ENCODE measurements at places on chromosomes 7 and 10. TPM values are rescaled to one million over a fixed set of nuclear protein-coding genes. Genes with fewer than 3 reads are reported as not detected.

GRCh38 chr10:49099046-49099445 lies 16.3 kb downstream of the VSTM4 start:
- H3K36me3 ChIP-seq, result no peaks in the 10 kb centered on the region
- H3K27me3 ChIP-seq, result peaks cover 64% of the 10 kb centered on the region
- DNase-seq, result peak; percentile 21
- H3K4me1 ChIP-seq, result no peaks in the 10 kb centered on the region
- H3K4me3 ChIP-seq, result no peak overlapping the region

GRCh38 chr7:124032369-124033094 lies at the start of gene TMEM229A:
TMEM229A (minus strand) TSS chr7:124033067; CDS start chr7:124033003, 64 bp downstream.
- no peaks in the 10 kb centered on the region for H3K27me3 ChIP-seq
- no peaks in the 10 kb centered on the region for H3K36me3 ChIP-seq
- no peak for DNase-seq
- no peak within 1 kb of the TSS for H3K27ac ChIP-seq
- H3K4me3 ChIP-seq, result no peak within 1 kb of the TSS

GRCh38 chr7:136293272-136293671 lies 316.1 kb upstream of the MTPN start:
- H3K4me3 ChIP-seq, result no peak overlapping the region
- no peak for DNase-seq
- H3K36me3 ChIP-seq, result no peaks in the 10 kb centered on the region
- no peak overlapping the region for H3K27ac ChIP-seq
- no peaks in the 10 kb centered on the region for H3K27me3 ChIP-seq

GRCh38 chr10:47306387-47307210 lies 6.6 kb downstream of the GDF10 start:
- H3K4me3 ChIP-seq, result no peak overlapping the region
- no peaks in the 10 kb centered on the region for H3K36me3 ChIP-seq
- H3K27ac ChIP-seq, result no peak overlapping the region
- peaks cover 12% of the 10 kb centered on the region for H3K4me1 ChIP-seq
- no peak for DNase-seq

DNA sequence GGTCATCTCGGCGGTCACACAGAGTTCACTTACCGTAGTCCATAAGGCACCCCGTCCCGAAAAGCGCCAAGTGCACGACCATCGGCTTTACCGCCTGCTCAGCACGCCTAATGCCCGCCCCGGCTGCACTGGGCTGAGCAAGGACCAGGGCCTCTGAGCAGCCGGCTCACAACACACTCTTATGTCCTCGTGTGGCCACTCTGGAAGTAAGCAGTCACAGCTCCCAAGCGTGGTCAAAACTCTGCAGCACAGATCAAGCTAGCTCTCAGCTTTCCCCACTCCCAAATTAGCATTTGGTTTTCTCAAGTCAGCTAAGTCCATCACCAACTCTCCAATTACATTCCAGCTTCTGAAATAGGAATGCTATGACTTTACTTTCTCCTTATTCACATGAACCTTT lies 57.7 kb downstream of the MAD1L1 start:
- H3K36me3 ChIP-seq, result no peaks in the 10 kb centered on the region
- no peak for DNase-seq
- H3K4me3 ChIP-seq, result no peak overlapping the region
- H3K4me1 ChIP-seq, result no peaks in the 10 kb centered on the region

- no peaks in the 10 kb centered on the region for H3K4me1 ChIP-seq
- H3K27ac ChIP-seq, result no peak overlapping the region
- no peak overlapping the region for H3K4me3 ChIP-seq
- no peaks in the 10 kb centered on the region for H3K36me3 ChIP-seq
- peaks cover 10% of the 10 kb centered on the region for H3K27me3 ChIP-seq
Observed at GRCh38 chr10:7378602-7379403, 32.0 kb downstream of the SFMBT2 start.

- no peak overlapping the region for H3K4me3 ChIP-seq
- no peak for DNase-seq
- H3K27ac ChIP-seq, result no peak overlapping the region
- H3K36me3 ChIP-seq, result no peaks in the 10 kb centered on the region
Observed at GRCh38 chr7:94240902-94241301, 153.8 kb upstream of the COL1A2 start.

GRCh38 chr7:92987095-92987494 lies 130.7 kb downstream of the SAMD9 start:
- H3K4me1 ChIP-seq, result no peaks in the 10 kb centered on the region
- no peak overlapping the region for H3K27ac ChIP-seq
- no peaks in the 10 kb centered on the region for H3K36me3 ChIP-seq
- H3K4me3 ChIP-seq, result no peak overlapping the region
- DNase-seq, result no peak

- no peak overlapping the region for H3K27ac ChIP-seq
- no peak overlapping the region for H3K4me3 ChIP-seq
- H3K4me1 ChIP-seq, result peaks cover 32% of the 10 kb centered on the region
- no peak for DNase-seq
- H3K27me3 ChIP-seq, result no peaks in the 10 kb centered on the region
Observed at GRCh38 chr7:105807448-105807762, 69.0 kb downstream of the ATXN7L1 start.

- H3K4me3 ChIP-seq, result no peak overlapping the region
- H3K27ac ChIP-seq, result no peak overlapping the region
- no peaks in the 10 kb centered on the region for H3K4me1 ChIP-seq
- no peaks in the 10 kb centered on the region for H3K27me3 ChIP-seq
- no peak for DNase-seq
Observed at GRCh38 chr7:1931256-1931950, 261.3 kb downstream of the ELFN1 start.

- peak; percentile 33 for DNase-seq
- peaks cover 96% of the 10 kb centered on the region for H3K27me3 ChIP-seq
- no peak overlapping the region for H3K4me3 ChIP-seq
- no peak overlapping the region for H3K27ac ChIP-seq
- no peaks in the 10 kb centered on the region for H3K36me3 ChIP-seq
Observed at GRCh38 chr10:69567920-69568319, 5.3 kb downstream of the NEUROG3 start.

GRCh38 chr7:55895021-55895420 lies 7.8 kb downstream of the ZNF713 start:
- H3K4me1 ChIP-seq, result no peaks in the 10 kb centered on the region
- no peaks in the 10 kb centered on the region for H3K36me3 ChIP-seq
- H3K27ac ChIP-seq, result no peak overlapping the region
- no peak overlapping the region for H3K4me3 ChIP-seq
- DNase-seq, result no peak

DNA sequence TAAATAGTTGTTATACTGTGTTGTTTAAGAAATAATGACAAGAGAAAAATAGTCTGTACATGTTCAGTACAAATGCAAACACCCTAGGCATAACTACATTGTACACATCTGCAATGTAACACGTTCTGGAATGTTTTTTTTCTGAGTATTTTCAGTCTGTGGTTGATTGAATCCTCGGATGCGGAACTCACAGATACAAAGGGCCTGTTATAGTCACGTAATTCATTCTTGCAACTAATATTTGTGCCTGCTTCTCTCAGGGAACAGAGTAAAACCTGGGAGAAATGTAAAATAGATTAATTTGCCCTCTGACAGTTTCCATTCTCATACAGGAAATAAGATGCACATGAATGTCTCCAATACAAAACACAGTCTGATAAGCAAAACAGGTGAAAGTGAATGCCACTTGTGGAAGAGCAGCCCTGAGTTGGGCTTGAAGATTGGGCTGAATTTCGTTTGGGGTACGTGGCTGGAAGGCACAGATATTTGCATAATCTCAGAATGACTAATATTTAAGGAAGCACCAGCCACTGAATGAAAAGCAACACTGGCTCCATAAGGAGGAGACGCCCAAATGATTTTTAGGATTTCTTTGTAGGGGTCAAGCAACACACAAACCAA lies 19.1 kb downstream of the DENND2A start:
- H3K4me3 ChIP-seq, result no peak overlapping the region
- H3K36me3 ChIP-seq, result no peaks in the 10 kb centered on the region
- DNase-seq, result peak; percentile 65
- peak overlapping the region; percentile 37 for H3K27ac ChIP-seq
- H3K4me1 ChIP-seq, result peaks cover 55% of the 10 kb centered on the region

DNA sequence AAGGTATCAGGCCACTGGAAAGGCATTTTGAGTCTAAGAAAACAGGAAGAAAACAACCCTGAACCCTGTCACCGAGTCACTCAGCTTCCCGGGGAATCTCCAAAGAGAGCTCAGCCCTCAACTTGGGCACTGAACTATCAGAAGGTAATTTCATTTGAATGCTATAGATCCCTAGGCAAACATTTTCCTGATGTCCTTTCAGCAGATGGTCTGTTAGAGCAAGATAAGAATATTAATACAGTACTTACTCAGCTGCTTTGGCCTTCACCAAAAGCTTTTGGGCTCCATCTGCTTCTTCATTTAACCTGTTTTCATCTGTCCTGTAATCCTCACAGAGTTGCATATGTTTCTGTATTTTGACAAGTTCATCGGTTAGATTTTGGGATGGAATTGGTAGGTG lies 34.2 kb upstream of the LAMB1 start:
- no peak overlapping the region for H3K27ac ChIP-seq
- H3K4me1 ChIP-seq, result no peaks in the 10 kb centered on the region
- H3K36me3 ChIP-seq, result no peaks in the 10 kb centered on the region
- H3K4me3 ChIP-seq, result no peak overlapping the region

DNA sequence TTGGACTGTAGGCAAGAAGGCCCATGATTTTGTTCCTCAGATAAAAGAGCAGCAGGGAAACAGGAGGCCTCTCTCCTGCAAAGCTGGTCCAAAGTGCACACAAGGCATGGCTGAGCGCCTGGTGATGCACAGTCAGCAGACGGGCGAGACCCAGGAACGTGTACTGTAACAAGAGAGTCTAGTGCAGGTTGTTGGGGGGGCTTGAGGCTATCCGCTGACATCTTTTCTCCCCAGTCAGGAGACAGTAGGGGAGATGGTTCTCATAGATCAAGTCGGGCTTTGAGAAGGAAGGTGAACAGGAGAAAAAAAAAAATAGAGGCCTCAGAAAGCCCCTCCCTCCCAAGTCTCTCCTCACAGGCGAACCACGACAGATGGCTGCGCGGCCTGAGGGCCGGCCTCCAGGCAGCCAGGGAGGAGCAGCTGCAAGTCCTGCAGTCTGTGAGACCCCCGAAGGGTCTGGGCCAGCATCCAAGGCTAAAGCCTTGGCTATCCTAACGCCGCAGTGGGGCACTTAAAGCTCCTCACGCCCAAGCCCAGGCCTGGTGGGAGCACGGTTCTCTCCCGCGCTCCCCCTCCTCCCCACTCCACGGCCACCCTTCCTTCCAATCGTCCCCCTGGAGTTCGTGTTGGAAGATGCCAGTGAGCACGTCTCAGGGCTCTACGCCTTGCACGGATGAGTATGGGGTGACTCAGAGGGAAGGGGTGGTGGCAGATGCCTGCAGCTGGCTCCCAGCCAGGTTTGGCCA lies 68.3 kb downstream of the PRKAG2 start:
- H3K27ac ChIP-seq, result no peak overlapping the region
- H3K36me3 ChIP-seq, result no peaks in the 10 kb centered on the region
- DNase-seq, result peak; percentile 76
- H3K4me3 ChIP-seq, result no peak overlapping the region
- peaks cover 10% of the 10 kb centered on the region for H3K4me1 ChIP-seq

- no peak overlapping the region for H3K4me3 ChIP-seq
- DNase-seq, result no peak
- no peaks in the 10 kb centered on the region for H3K36me3 ChIP-seq
- no peaks in the 10 kb centered on the region for H3K4me1 ChIP-seq
- H3K27ac ChIP-seq, result no peak overlapping the region
Observed at GRCh38 chr7:69966766-69967591, 368.7 kb downstream of the AUTS2 start.

DNA sequence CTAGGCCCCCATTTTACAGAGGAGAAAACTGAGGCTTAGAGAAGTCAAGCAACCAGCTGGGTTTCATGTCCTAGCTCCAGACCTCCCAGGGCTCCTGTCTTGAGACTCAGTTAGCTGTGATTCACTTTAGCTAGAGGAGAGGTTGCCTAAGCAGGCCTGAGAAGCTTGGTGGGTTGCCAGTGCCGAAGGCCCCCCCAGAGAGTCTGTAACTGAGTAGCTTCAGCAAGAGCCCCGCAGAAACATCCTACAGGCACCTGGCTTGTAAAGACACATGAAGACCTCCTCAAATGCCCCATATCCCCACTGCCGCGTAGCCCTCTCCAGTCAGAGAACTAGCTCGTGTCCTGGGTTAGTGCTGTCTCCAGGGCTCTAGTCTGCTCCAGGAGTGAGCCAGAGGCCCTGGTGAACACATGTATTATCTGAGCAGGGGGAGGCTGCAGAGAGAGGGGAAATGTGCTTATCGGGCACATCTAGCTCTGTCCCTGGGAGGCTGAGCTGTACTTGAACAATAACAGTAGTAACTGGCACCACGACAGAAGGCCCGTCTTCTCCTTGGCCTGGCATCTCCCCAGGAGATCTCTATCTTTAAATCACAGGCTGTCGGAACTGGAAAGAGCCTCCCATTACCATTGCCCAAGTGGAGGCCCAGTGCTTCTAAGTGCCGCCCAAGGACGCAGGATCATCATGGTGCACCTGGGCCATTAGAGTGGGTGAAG lies 28.9 kb downstream of the UNC5B start:
- no peak for DNase-seq
- peaks cover 35% of the 10 kb centered on the region for H3K4me1 ChIP-seq
- H3K4me3 ChIP-seq, result no peak overlapping the region
- H3K36me3 ChIP-seq, result no peaks in the 10 kb centered on the region

- H3K36me3 ChIP-seq, result no peaks in the 10 kb centered on the region
- no peak overlapping the region for H3K27ac ChIP-seq
Observed at GRCh38 chr7:155289107-155289506, 8.6 kb upstream of the INSIG1 start.

- H3K36me3 ChIP-seq, result no peaks in the 10 kb centered on the region
- no peaks in the 10 kb centered on the region for H3K27me3 ChIP-seq
- no peak overlapping the region for H3K27ac ChIP-seq
- no peak for DNase-seq
Observed at GRCh38 chr10:22410394-22410793, 65.1 kb downstream of the SPAG6 start.

DNA sequence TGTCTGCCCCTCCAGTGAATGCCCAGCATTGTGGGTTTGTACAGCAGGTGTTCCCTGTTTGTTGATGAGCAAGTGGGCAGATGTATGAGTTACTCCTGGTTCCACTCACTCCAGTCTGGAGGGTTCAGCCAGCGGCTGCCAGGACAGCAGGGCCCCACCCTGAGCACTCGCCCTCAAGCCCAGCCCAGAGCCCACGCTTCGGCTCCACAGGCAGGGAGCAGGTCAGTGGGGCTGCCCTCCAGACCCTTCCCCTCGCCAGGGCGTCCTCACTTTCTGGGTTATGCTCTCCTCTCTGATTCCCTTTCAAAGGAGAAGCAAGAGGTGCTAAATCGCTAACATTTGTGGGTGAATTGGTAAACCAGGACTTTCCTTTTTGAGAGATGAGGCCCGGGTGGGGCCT lies 4.8 kb upstream of the VIPR2 start:
- H3K27ac ChIP-seq, result no peak overlapping the region
- peaks cover 80% of the 10 kb centered on the region for H3K27me3 ChIP-seq
- H3K4me3 ChIP-seq, result no peak overlapping the region

- H3K27ac ChIP-seq, result no peak overlapping the region
- no peaks in the 10 kb centered on the region for H3K27me3 ChIP-seq
- H3K4me3 ChIP-seq, result no peak overlapping the region
- no peaks in the 10 kb centered on the region for H3K36me3 ChIP-seq
- H3K4me1 ChIP-seq, result 0 out of 2 replicates have a peak, but pooled peaks cover 3% of the 10 kb centered on the region
Observed at GRCh38 chr7:45136106-45137060, 21.2 kb upstream of the RAMP3 start.

Gene PLEKHA1
- 33.8 TPM for total RNA-seq

Gene PAPOLB
- total RNA-seq, result not detected

Gene INA
- total RNA-seq, result 20.9 TPM

Gene AKR1C4
- total RNA-seq, result not detected

Gene CFAP46
- not detected for total RNA-seq

Gene TMEM196
- total RNA-seq, result not detected

Gene PDK4
- total RNA-seq, result 4.8 TPM

Gene PILRA
- 1.5 TPM for total RNA-seq

Gene RADIL
- 0.35 TPM for total RNA-seq

Gene CACNB2
- not detected for total RNA-seq

Gene CALML3
- not detected for total RNA-seq

Gene JAKMIP3
- total RNA-seq, result 5.6 TPM

Gene GLUD1
- total RNA-seq, result 93.0 TPM

Gene SPRN
- not detected for total RNA-seq

Gene RPEL1
- total RNA-seq, result not detected

Gene NEBL
- 21.9 TPM for total RNA-seq
